Stimulated activated CD8-positive, alpha-beta memory T cell treated with anti-CD3 and anti-CD28 coated beads, Interleukin-15, amount 100 ng/mL, for 24 hours (primary cell): ENCODE measurements at places on chromosomes 4 and X.

DNA sequence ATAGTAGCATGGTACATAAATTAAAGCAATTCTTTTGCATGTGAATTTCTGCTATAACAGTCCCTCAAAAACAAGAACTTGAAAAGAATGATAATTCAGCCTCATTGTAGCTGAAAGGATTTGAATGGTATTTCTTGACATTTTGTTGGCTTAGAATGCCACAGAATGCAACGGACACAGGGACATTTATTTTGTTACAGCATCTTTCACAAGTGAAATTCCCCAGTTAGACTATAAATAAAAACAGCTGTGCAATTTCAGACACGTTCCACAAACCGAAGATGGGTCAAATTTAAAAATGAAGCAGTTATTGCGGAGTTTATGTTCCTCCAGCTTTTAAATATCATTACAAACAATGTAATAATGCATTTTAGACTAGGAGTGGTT, 82.8 kb upstream of the AMELX start:
- DNase-seq, result no peak

GRCh38 chr4:2337896-2338295, 76.0 kb upstream of the MXD4 start:
- no peak for DNase-seq

DNA sequence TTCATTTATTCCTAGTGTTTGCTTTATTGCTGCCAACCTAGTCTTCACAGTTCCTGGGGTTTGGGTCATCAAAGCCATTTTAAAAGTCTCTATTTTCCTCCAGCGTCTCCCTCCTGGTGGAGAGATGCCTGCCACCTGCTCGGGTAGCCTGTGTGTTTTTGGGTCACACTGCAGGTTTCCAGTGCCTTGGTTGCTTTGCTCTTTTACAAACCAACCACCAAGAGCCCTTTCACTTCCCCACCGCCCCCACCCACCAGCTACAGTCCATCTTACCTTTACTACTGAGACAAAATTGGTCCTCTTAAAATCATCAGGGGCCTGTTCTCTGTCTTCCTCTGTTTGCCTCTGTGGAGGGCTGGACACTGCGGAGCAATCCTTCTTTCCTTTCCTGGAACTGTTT, 280.5 kb upstream of the GATB start:
- DNase-seq, result no peak

DNA sequence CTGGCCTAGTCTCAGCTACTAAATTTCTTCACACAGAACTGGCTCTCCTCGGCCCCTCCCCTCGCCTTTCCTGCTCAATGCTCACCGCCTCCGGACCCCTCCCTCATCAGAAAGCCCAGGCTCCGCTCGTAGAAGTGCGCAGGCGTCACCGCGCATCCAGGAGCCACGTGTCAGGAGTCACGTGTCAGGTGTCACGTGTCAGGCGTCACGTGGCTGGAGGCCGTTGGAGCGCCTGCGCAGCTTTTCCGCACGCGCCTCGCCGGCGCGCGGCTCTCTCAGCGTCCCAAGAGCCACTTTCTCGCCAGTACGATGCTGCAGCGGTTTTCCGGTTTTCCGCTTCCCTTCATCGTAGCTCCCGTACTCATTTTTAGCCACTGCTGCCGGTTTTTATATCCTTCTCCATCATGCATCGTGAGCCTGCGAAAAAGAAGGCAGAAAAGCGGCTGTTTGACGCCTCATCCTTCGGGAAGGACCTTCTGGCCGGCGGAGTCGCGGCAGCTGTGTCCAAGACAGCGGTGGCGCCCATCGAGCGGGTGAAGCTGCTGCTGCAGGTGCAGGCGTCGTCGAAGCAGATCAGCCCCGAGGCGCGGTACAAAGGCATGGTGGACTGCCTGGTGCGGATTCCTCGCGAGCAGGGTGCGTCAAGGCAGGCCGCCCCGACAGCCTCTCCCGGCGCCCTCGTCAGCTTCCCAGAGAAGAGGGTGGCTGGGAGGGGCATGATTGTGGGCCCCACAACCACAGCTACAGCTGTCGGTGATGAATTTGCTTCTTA, at the start of gene SLC25A31:
TSS of gene SLC25A31 (plus strand) at position 259 of the 772 bp plus-strand sequence. CDS start at position 405, 146 bp downstream.
- DNase-seq, result no peak

GRCh38 chr4:26342328-26343037, 21.7 kb downstream of the RBPJ start:
- DNase-seq, result no peak

- no peak for DNase-seq
Observed at GRCh38 chr4:139942241-139942640, 211.7 kb downstream of the MAML3 start.

GRCh38 chrX:1502241-1502640, 34.7 kb downstream of the P2RY8 start:
- no peak for DNase-seq

- no peak for DNase-seq
Observed at GRCh38 chr4:139675651-139676050, 10.0 kb downstream of the MGST2 start.

DNA sequence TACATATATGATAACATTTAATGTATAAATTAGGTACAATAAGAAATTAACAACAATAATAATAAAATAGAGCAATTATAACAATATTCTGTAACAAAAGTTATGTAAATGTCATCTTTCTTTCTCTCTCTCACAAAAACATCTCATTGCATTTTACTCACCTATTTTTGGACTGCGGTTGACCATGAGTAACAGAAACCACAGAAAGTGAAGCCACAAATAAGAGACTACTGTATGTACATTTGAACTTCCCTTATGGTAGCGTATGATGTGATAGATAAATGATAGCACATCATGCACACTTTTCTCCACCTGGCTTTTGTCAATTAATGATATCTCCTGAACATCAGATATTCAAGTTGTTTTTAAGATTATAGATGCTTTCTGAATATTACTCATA, 80.5 kb downstream of the HNRNPD start:
- no peak for DNase-seq

- DNase-seq, result no peak
Observed at GRCh38 chr4:145019346-145019745, 78.7 kb downstream of the ANAPC10 start.

- no peak for DNase-seq
Observed at GRCh38 chrX:68409194-68409593, 24.1 kb downstream of the OPHN1 start.

DNA sequence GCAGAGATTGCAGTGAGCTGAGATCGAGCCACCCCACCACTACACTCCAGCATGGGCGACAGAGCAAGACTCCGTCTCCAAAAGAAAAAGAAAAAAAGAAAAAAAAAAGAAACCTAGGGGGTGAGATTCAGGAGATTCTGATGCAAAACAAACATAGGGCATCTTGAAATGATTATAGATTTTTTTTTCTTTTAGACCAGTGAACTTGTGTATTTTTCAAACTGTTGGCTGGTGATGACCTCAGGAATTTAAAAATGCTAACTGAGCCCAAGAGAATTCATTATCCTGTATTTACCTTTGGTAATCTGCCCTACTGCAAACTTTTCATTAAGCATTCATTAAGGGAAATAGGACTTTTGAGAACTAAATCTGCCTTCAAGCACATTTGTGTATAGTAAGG, 20.6 kb downstream of the ATP10D start:
- DNase-seq, result no peak

GRCh38 chr4:168019019-168019651, 73.2 kb upstream of the ANXA10 start:
- DNase-seq, result no peak

DNA sequence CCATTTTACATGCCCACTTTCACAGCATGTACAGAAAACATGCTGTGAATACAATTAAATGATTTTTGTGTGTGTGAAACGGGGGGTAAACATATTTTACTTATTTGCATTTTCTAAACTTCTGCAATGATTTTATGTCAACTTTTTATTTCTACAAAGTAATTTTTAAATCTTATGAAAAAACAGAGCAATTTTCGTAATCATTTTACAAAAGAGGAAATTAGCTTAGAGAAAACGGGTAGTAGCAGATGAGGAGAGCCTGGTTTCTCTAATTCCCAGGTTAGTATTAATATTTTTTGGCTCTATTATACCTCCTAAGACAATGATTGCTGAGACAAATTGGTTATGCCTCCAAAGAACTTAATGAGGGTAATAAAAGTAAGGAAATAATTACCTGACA, 3.2 kb downstream of the TKTL2 start:
- no peak for DNase-seq

- DNase-seq, result no peak
Observed at GRCh38 chr4:5553801-5554200, 154.6 kb downstream of the EVC2 start.

- no peak for DNase-seq
Observed at GRCh38 chr4:86380181-86380724, 20.4 kb upstream of the MAPK10 start.

GRCh38 chrX:11564546-11564945, 101.2 kb downstream of the ARHGAP6 start:
- no peak for DNase-seq

DNA sequence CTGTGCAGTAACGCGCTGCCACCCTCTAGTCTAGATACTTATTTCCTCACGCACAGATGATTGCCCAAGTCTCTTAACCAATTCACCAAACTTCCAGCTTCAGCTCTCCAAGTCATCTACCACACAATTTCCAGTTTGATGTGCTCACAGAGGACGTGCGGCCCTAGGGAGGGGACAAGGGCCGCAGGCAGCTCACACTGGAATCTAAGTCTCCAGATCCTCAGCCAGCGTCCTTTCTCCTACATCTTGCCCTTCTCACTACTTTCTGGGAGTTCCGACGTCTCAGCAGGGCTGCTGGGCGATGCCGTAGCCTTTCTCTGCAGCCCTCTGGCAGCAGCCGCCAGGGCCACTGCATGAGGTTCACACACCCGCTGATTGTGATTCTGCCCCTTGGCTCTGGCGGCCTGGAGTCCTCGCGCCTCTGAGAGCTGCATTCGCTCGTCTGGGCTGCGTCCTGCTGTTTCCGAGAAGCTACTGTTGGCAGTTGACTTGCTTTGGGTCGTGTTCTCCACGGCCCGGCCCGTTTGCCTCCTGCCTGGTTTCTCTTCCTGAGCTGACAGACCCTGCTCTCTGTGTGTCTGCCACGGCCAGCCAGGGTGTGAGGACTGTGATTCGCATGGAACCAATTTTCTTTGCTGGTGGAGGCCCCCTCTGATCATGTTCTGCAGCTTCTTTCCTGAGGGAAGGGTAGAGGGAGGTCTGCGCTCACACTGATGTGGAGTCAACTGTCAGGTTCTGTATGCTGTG, 14.1 kb upstream of the TMEM131L start:
- no peak for DNase-seq

- no peak for DNase-seq
Observed at GRCh38 chr4:159042097-159042605, 60.7 kb upstream of the RAPGEF2 start.

DNA sequence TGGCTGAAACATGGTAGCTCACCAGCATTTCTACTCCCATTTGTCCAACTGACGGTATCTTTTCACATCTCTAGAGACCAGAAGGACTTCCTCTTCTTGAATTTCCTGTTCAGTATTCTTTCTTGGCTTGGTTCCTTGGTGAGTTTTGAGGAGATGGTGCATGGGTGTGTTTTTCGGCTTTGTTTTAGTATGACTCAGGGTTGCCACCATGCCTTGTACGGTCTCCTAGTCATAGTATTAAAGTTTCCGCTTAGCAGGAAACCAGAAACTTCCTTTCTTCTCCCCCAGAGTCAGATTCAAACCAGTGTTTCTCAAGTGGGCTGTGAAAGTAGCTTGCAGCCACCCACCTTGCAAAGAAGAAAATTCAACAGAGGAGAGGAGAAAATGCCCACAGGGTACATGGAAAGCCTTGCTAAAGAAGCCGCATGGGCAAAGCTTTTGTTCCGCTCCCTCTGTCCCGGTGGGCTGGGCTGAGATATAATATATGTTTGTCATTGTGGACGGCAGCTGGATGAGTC, 5.7 kb downstream of the CD99 start:
- no peak for DNase-seq

DNA sequence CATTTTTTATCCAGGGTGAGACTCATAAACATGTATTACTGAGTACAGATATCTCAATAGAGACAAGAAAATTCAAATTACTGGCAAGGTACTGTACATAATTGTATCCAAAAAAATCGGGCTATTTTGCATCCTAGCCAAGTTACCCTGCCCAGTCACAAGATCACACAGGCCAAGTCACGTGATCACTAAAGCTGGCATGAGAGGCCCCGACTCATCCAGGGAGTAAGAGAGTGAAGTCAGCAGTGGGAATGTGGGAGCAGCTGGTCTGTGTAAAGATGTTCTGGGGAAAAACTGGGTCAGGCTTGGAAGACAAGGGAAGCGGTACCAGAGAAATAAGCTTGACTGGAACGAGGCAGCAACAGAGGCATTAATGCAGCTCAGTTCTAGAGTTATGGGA, 119.3 kb upstream of the STS start:
- DNase-seq, result no peak

GRCh38 chr4:76457885-76458284, 22.9 kb downstream of the SHROOM3 start:
- DNase-seq, result no peak

- DNase-seq, result no peak
Observed at GRCh38 chrX:88991583-88992132, 244.6 kb downstream of the CPXCR1 start.

- no peak for DNase-seq
Observed at GRCh38 chrX:120514236-120514635, 45.1 kb upstream of the LAMP2 start.

DNA sequence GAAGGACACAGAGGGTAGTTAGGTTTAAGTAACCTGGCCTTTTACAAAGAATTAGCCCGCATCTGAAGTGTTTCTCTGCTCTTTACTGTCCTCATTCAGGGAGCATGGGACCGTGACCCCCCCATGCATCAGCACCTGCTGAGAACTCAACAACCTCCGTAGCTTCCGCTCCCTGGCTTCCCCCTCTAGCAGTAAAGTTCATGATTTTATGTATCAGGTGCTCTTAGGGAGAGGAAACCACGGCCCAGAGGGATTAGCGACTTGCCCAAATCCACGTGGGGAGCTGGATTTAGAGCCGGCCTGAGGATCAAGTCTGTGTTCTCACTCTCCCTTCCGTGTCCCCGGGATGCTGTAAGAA, 284.6 kb upstream of the GATB start:
- DNase-seq, result no peak

GRCh38 chr4:181161669-181162068, 1081.5 kb upstream of the TENM3 start:
- no peak for DNase-seq
